ENCODE measurements at places on chromosomes 7 and 10.

GRCh38 chr7:39594988-39595620 lies 28.3 kb upstream of the RALA start:
- DNase-seq = no peak

GRCh38 chr10:118760265-118760664 lies 5.5 kb upstream of the CACUL1 start:
- DNase-seq = no peak

DNA sequence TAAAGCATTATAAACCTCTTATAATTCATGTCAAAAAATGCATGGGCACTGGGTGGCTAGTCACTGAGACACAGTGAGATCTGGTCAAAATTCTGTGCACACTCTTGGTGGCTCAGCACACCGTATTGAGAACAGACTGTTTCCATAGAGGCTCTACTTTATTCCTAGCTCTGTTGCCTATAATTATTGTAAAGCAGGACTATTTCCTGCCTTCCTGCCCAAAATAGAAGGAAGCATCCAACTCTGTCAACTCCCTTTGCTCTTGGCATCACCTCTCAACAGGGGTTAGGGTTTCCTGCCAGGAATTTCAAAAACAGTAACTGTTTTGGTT lies 45.1 kb downstream of the PTN start:
- DNase-seq = no peak

GRCh38 chr7:130079846-130080394 lies 9.6 kb downstream of the KLHDC10 start:
- no peak for DNase-seq

DNA sequence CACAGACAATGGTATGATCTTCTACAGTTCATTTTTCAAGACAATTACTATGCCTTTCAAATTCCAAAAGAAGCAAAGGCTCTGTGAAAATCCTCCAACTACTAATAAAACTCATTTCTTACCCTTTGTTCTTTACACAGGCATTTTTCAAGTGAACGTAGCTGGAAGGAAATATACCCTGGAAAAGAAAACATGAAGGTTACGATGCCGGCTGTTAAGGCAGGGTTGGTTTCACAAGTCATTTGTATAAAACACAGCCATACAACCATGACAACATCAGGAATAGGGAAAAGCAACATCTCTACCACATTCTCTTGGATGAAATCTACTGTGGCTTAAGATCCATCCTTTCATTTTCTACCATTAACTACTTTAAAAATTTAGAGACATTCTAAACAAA lies 207.9 kb downstream of the DOCK4 start:
- DNase-seq = no peak

DNA sequence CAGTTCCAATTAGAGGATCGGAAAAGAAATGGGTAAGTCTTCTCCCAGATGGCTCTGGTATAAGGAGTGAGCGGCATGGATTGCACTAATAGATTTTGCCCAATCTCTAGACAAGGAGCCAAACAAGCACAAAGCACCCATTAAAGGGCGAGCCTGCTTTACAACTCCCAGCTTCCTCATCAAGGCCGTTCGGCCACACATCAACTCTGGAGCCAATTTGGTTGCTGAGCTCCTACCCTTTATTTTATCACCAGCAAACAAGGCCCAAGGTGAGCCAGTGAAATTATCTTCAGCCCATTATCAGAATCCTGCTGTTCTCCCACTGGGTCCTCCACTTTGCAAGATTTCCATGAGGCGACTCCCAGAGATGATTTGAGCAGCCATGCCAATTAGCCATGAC lies 292.2 kb upstream of the NPVF start:
- no peak for DNase-seq

- no peak for DNase-seq
Measured at GRCh38 chr10:9097206-9097990, 1042.9 kb downstream of the GATA3 start.

- DNase-seq = no peak
Measured at GRCh38 chr7:44470628-44471245, 19.7 kb downstream of the NUDCD3 start.

GRCh38 chr10:62732841-62733653 lies 71.5 kb upstream of the ADO start:
- no peak for DNase-seq

DNA sequence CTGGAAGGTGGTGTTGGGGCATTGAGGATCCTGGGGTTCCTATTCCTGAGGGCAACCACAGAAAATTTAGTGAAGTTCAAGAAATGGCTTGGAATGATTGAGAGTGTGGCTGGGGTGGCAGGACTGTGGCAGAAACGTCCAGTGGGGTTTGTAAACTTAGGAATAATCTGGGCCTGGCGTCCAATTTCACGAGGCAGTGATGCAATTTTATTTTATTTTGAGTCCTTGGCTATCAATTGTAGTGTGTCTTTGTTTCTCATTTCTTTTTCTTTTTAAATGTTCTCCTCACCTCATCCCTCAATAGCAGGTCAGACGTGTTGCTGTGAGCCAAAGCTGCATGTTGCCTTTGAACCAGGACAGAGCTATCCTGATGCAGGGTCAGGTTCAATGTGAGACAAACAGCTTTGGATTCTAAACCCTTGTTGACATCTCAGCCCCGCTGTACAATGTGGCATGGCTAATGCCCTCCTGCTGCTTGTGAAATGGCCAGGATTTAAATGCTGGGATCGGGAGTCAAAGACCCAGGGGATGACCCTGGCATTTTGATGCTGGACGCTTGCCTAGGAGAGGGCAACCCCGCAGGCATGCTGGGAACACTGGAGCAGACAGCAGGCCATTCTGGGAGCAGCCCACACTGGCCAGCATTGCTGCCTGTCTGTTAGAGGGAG lies 64.8 kb downstream of the RBM20 start:
- no peak for DNase-seq

GRCh38 chr10:75976681-75977080 lies 545.3 kb downstream of the LRMDA start:
- no peak for DNase-seq

- DNase-seq = no peak
Measured at GRCh38 chr7:123784263-123784662, 35.5 kb upstream of the WASL start.

- DNase-seq = no peak
Measured at GRCh38 chr7:118629898-118630438, 405.5 kb downstream of the ANKRD7 start.

- DNase-seq = no peak
Measured at GRCh38 chr7:155409980-155410379, 47.9 kb upstream of the EN2 start.

GRCh38 chr7:4964506-4964905 lies 5.5 kb upstream of the MMD2 start:
- no peak for DNase-seq

- DNase-seq = peak; percentile 44
Measured at GRCh38 chr7:92246360-92247101, 757 bp downstream of the ANKIB1 start.

- DNase-seq = peak; percentile 75
Measured at GRCh38 chr7:77415823-77416620, at the start of gene GSAP. Gene GSAP (minus strand): TSS chr7:77416349. CDS start chr7:77416321, 28 bp downstream.

GRCh38 chr10:97572214-97572989 lies at the start of gene ANKRD2:
Gene ANKRD2 (plus strand): TSS chr10:97572779. CDS start chr10:97572789, 10 bp downstream.
- DNase-seq = peak; percentile 90

- no peak for DNase-seq
Measured at GRCh38 chr7:20364571-20365196, 34.0 kb downstream of the ITGB8 start.

GRCh38 chr10:46298477-46299285 lies 11.9 kb downstream of the ANTXRL start:
- no peak for DNase-seq

DNA sequence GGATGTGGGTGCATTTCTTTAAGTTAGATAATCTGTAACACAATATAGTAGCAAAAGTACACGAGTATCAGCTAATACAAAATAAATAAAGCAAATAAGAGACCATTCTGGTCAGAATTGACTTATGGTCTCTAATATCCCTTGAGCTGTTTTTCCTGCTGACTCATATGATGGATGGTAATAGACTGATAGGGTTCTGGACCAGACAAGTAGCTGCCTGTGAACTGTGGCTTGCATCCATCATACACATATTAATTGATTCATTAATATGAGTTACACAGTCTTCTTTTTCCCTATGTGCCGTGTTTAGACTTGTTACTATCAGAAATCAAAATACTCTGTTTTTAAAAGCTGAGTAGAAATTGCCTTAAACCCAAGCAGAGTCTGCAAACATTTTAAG lies 762.8 kb downstream of the GATA3 start:
- no peak for DNase-seq

DNA sequence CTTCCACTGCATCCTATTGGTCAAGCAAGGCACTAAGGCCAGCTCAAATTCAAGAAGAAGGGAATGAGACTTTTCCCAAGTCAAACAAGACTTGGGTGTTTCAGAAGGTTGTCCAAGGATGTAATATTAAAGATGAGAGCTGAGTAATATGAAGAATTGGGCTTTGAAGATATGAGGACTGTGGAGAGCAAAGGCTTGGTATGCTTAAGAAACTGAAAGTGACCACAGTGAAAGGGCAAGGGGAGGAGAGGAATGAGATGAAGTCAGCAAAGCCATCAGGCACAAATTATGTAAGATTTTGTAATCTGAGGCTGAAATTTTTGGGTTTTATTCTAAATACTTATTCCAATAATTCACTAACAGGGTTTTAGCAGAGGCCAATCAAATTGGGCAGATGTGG lies 38.6 kb upstream of the NPY start:
- no peak for DNase-seq

GRCh38 chr7:75658369-75658768 lies 80.4 kb downstream of the HIP1 start:
- DNase-seq = no peak

- no peak for DNase-seq
Measured at GRCh38 chr10:80870282-80870681, 332.6 kb downstream of the SH2D4B start.

- peak; percentile 21 for DNase-seq
Measured at GRCh38 chr7:86908948-86909347, 150.5 kb downstream of the ELAPOR2 start.
